ENCODE measurements at places on chromosomes 1 and 21. TPM values are rescaled to one million over a fixed set of nuclear protein-coding genes. Genes with fewer than 3 reads are reported as not detected.

HPDL gene
- total RNA-seq = 16.3 TPM

KLHDC9 gene
- 0.52 TPM for total RNA-seq

BRDT gene
- not detected for total RNA-seq

CD1E gene
- not detected for total RNA-seq

KRTAP7-1 gene
- total RNA-seq = not detected

AMPD1 gene
- not detected for total RNA-seq

VPS45 gene
- 34.7 TPM for total RNA-seq

LAMC1 gene
- not detected for total RNA-seq

TDRD5 gene
- total RNA-seq = not detected

LYPLA2 gene
- 75.7 TPM for total RNA-seq

- H3K27me3 ChIP-seq = peaks cover 7% of the 10 kb centered on the region
- no peak overlapping the region for H3K4me3 ChIP-seq
- H3K4me1 ChIP-seq = no peaks in the 10 kb centered on the region
- no peak for DNase-seq
- no peak overlapping the region for H3K27ac ChIP-seq
Measured at GRCh38 chr21:43269440-43269839, 100.6 kb downstream of the CRYAA start.

DNA sequence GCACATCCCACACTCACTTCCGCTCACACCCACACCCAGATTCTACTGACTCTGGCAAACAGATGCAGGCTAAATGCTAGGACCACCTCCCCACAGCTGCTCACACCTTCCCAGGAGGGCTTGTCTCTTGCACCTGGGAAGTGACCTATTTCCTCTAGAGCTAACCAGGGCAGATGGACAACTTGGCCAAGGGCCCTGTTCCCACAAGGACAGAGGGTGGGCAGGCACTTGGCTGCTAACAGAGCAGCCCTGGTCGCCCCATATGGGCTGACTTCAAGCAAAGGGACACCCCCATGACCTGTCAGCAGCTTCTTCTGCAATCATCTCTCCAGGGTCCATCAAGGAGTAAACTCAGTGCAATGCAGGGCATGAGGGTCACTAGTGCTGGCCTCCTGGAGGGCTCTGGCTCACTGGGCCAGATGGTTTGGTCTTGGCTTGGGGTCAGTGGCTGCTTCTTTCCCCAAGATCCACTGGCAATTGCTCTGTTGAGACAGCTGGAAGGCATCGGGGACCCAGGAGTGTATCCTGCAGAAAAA is 641.5 kb downstream of the PLPP3 start:
- no peaks in the 10 kb centered on the region for H3K27me3 ChIP-seq
- no peaks in the 10 kb centered on the region for H3K36me3 ChIP-seq
- no peak overlapping the region for H3K27ac ChIP-seq
- H3K4me3 ChIP-seq = no peak overlapping the region

- no peak overlapping the region for H3K4me3 ChIP-seq
- peaks cover 15% of the 10 kb centered on the region for H3K4me1 ChIP-seq
- DNase-seq = no peak
- H3K36me3 ChIP-seq = no peaks in the 10 kb centered on the region
Measured at GRCh38 chr1:204366759-204367158, 7.0 kb upstream of the PLEKHA6 start.

DNA sequence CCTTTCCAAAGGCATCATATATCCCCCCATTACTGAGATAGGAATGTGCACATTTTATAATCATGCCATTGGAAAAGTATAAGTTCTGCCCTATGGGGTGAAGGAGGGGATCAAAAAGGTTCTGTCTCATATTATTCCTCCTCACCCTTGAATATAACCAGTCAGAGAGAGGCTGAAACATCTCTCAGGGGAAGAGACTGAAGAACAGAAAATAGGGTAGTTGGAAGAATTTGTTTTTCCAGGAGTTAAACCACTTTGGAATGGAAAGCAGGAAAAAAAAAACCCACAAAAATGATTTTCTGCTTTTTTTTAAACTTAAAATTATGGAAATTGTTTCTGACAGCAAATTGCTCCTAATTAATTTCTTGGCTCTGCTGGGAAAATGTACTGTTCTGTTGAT is 52.8 kb upstream of the BEND5 start:
- no peaks in the 10 kb centered on the region for H3K27me3 ChIP-seq
- no peaks in the 10 kb centered on the region for H3K4me1 ChIP-seq
- no peak overlapping the region for H3K27ac ChIP-seq
- H3K4me3 ChIP-seq = no peak overlapping the region
- H3K36me3 ChIP-seq = no peaks in the 10 kb centered on the region

DNA sequence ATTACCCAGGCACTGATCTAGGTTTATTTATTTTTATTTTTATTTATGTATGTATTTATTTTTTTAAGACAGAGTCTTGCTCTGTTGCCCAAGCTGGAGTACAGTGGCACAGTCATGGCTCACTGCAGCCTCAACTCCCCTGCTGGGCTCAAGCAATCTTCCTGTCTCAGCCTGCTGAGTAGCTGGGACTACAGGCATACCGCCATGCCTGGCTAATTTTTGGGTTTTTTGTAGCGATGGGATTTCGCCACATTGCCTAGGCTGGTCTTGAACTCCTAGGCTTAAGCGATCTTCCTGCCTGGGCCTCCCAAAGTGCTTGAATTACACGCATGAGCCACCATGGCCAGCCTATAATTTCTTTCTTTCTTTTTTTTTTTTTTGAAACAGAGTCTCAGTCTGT is 9.4 kb downstream of the PHACTR4 start:
- H3K36me3 ChIP-seq = peaks cover 26% of the 10 kb centered on the region
- no peak overlapping the region for H3K4me3 ChIP-seq
- no peak for DNase-seq
- H3K4me1 ChIP-seq = peaks cover 5% of the 10 kb centered on the region
- no peaks in the 10 kb centered on the region for H3K27me3 ChIP-seq

DNA sequence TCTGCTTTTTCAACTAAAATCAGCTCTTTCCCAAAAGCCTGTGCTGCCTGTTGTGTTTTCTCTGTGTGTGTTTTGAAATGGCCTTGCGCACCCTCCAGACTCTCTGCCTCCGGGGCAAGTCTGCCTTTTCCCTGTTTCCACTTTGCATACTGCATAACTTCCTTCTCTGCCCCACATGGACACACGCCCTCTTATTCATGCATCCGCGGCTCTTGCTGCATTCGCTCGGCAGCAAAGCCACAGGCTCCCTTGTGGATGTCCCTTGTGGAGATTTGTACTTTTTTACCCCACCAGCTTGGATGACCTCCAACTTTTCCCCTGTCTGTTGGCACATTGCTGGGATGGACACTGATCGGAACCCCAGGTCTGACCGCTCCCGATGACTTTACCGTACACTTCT is 147.6 kb downstream of the ADSS2 start:
- H3K4me1 ChIP-seq = peaks cover 8% of the 10 kb centered on the region
- peaks cover 11% of the 10 kb centered on the region for H3K36me3 ChIP-seq
- H3K27me3 ChIP-seq = peaks cover 3% of the 10 kb centered on the region
- no peak for DNase-seq
- H3K27ac ChIP-seq = no peak overlapping the region
- no peak overlapping the region for H3K4me3 ChIP-seq

DNA sequence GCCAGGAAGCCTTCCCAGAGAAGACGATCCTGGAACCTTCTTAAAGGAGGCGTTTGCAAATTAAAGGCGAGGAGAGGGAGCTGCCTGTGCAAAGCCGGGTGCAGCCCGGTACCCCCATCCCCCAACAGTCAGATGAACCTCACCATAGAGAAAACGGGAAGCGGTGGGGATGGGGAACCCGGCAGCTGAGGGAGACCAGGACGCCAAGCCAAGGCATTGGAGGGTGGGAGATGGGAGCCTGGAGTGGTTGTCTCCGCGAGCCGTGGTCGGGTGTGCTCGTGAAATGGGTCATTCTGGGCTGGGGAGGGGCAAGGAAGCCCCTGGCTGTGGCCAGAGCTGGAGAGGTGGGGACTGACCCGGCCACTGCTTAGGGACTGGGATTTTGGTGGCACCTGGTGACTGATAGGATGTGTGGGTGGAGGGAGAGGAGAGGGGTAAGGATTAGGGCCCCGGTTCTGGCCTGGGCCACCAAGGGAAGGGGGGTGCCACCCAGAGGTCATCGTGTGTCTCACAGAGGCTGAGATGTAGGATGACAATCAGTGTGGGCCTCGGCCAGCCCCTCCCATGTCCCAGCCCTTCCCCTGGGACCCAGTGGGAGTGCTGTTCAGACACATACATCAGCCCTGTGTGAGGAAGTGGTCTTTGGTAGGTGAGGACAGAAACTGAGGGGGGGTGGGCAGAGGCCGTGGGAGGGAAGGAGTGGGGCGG is 676 bp upstream of the PADI2 start:
- peaks cover 49% of the 10 kb centered on the region for H3K27me3 ChIP-seq
- DNase-seq = no peak
- H3K4me3 ChIP-seq = no peak overlapping the region
- H3K4me1 ChIP-seq = no peaks in the 10 kb centered on the region

DNA sequence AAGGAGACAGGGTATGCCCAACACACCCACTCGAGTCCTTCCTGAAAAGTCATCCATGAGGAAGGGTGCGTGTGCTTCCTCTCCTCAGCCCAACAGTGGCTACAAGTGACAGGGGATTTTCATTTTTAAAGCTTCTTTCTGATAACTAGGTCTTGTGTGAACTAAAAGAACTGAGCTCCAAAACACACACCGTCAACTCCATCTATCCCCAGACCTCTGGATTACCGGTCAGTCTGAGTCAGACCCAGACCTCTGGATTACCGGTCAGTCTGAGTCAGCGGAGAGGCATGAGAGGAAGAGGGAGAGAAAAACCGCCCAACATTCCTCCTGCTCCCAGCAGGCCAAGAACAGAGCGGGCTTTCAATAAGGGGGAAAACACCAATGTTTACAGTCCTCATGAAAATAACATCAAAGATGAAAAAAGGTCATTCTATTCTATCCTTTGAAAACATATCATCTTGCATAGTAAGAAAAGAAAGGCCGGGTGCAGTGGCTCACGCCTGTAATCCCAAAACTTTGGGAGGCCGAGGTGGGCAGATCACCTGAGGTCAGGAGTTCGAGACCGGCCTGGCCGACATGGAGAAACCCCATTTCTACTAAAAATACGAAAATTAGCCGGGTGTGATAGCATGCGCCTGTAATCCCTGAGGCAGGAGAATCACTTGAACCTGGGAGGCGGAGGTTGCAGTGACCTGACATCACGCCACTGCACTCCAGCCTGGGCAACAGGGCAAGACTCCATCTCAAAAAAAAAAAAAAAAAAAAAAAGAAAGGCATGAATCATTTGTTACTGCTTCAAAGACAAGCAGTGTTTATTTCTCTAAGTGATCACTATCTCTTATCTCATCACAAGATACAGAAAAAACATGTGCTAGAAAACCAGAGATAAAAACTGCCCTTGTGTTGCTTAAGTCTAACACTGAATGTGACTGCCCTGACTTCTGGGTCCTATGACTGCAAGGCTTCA is 3.4 kb downstream of the PTTG1IP start:
- no peaks in the 10 kb centered on the region for H3K27me3 ChIP-seq
- H3K36me3 ChIP-seq = peaks cover 13% of the 10 kb centered on the region
- H3K4me1 ChIP-seq = peaks cover 70% of the 10 kb centered on the region
- DNase-seq = no peak
- H3K27ac ChIP-seq = peak overlapping the region; percentile 1

- no peak overlapping the region for H3K27ac ChIP-seq
- no peaks in the 10 kb centered on the region for H3K36me3 ChIP-seq
- no peak for DNase-seq
- H3K4me3 ChIP-seq = no peak overlapping the region
- no peaks in the 10 kb centered on the region for H3K27me3 ChIP-seq
Measured at GRCh38 chr1:216640100-216640499, 83.1 kb downstream of the ESRRG start.

GRCh38 chr1:230469271-230469670 is 43.1 kb upstream of the PGBD5 start:
- peaks cover 25% of the 10 kb centered on the region for H3K27me3 ChIP-seq
- H3K4me3 ChIP-seq = no peak overlapping the region
- no peaks in the 10 kb centered on the region for H3K36me3 ChIP-seq
- DNase-seq = no peak

GRCh38 chr1:239434181-239434580 is 47.8 kb downstream of the CHRM3 start:
- no peak overlapping the region for H3K4me3 ChIP-seq
- no peaks in the 10 kb centered on the region for H3K4me1 ChIP-seq
- no peaks in the 10 kb centered on the region for H3K36me3 ChIP-seq
- H3K27me3 ChIP-seq = peaks cover 1% of the 10 kb centered on the region

- no peak overlapping the region for H3K27ac ChIP-seq
- H3K4me1 ChIP-seq = peaks cover 20% of the 10 kb centered on the region
- H3K27me3 ChIP-seq = no peaks in the 10 kb centered on the region
- peaks cover 40% of the 10 kb centered on the region for H3K36me3 ChIP-seq
Measured at GRCh38 chr21:15751546-15751945, 21.8 kb downstream of the USP25 start.

- no peak for DNase-seq
- peaks cover 26% of the 10 kb centered on the region for H3K27me3 ChIP-seq
- H3K4me1 ChIP-seq = no peaks in the 10 kb centered on the region
- H3K27ac ChIP-seq = no peak overlapping the region
Measured at GRCh38 chr21:34630536-34631143, 15.7 kb upstream of the RCAN1 start.

DNA sequence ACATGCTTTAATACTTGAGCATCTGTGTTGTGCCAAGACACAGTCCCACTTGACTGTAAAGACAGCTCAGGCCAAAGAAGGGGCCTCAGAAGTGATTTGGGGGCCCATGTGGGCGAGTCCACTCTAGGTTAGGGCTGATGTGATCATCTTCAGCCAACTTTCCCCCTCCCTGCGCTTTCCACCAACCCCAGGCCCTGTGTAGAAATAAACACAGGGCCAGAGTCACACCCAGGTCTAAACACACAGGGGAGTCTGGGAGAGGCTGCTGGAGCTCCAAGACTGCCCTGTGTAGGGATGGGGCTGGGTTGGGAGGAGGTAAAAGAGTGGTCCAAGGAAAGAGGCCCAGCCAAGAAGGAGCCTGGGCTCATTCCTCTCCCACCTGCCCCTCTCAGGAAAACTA is 2.5 kb upstream of the WNT2B start:
- H3K27me3 ChIP-seq = peaks cover 76% of the 10 kb centered on the region
- H3K27ac ChIP-seq = no peak overlapping the region
- H3K36me3 ChIP-seq = no peaks in the 10 kb centered on the region
- peaks cover 14% of the 10 kb centered on the region for H3K4me1 ChIP-seq
- DNase-seq = no peak

GRCh38 chr1:107710005-107710404 is 255.0 kb downstream of the VAV3 start:
- no peak for DNase-seq
- no peak overlapping the region for H3K4me3 ChIP-seq
- no peaks in the 10 kb centered on the region for H3K36me3 ChIP-seq
- H3K27ac ChIP-seq = no peak overlapping the region
- H3K27me3 ChIP-seq = no peaks in the 10 kb centered on the region
- no peaks in the 10 kb centered on the region for H3K4me1 ChIP-seq

DNA sequence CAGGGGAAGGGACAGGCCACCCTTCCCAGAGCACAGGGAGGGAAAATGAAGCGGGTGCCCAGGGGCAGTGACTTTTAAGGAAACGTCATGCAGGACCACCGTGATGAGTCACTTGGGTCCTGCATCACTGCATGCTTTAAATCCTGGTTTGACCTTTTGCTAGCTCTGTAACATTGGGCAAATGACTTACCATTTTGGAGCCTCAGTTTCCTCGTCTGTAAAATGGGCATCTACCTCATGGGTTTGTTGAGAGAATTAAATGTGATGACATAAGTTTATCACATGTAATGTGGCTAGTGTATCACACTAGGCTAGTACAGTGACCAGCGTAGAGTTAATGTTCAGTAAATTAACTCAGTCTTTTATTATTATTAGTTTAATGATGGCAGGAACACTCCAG is 114.8 kb upstream of the IGSF21 start:
- no peaks in the 10 kb centered on the region for H3K36me3 ChIP-seq
- H3K27me3 ChIP-seq = no peaks in the 10 kb centered on the region
- no peaks in the 10 kb centered on the region for H3K4me1 ChIP-seq
- H3K27ac ChIP-seq = no peak overlapping the region
- DNase-seq = no peak
